ENCODE measurements at places on chromosomes 3 and 15.
A peak's percentile ranks its signal among the peaks of the same experiment; 100 is the strongest.

- no peak for DNase-seq
Observed at GRCh38 chr3:130529486-130530215, 12.7 kb downstream of the COL6A6 start.

- no peak for DNase-seq
Observed at GRCh38 chr3:123909785-123910184, 25.7 kb upstream of the MYLK start.

- DNase-seq = no peak
Observed at GRCh38 chr15:96320107-96320506, 10.4 kb upstream of the NR2F2 start.

DNA sequence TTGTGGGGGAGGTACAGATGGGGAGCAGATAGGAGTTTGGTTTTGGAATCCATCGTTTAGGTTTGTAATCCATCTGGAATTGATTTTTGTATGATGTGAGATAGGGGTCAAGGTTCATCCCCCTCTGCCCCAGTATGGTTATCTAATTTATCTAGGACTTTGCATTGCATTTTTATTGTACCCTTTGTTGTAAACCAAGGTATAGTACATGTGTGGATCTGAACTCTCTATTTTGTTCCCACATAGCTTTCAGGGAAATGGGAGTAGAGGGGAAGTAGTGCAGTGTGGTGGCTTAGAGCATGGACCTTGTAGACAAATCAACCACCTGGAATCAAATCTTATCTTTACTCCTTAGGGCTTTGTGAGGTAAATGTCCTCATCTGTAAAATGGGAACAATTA, 65.7 kb downstream of the RAD54L2 start:
- DNase-seq = no peak

DNA sequence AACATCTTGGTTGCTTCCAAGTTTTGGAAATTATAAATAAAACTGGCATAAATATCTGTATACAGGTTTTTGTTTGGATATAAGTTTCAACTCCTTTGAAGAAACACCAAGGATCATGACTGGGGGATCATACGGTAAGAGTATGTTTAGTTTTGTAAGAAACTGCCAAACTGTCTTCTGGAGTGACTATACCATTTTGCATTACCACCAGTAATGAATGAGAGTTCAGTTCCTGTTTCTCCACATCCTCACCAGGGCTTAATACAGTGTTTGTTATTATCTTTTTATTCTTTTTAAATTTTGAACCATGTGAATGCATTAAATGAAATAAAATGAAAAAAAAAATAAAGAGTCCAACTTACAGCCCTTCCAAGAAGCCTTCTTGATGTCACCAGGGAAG, 3.7 kb upstream of the ANKUB1 start:
- DNase-seq = no peak

DNA sequence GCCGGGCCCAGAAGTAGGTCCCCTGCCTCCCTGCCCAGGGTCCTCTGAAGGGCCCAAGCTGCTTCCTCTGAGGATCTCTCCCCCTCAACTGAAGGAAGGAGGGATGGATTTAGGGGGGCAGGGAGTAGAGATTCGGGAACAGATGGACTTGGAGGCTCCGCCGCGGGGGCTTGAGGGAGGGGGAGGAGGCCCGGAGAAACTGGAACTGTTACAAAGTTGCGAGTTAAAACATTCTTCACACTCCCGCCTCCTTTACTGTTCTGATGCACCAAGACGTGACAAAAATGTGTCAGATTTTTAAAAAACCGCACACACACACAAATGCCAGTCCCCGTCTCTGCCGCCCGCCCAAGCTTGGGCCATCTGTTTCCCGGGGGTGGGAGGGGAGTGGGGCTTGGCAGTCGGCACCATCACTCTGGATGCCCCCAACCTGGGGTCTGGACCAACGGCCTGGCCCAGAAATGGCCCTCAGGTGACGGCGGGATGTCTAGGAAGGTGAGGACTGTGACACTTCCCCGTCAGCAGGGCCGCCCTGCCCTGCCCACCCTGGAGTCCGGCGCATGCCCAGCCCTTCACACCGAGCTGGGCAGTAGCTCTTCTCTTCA, 25.0 kb upstream of the LINGO1 start:
- peak; percentile 33 for DNase-seq

GRCh38 chr3:189166321-189166720, 5.5 kb upstream of the TPRG1 start:
- no peak for DNase-seq

GRCh38 chr3:48765376-48765775, 48.4 kb upstream of the IP6K2 start:
- no peak for DNase-seq

- no peak for DNase-seq
Observed at GRCh38 chr3:186319945-186320344, 42.1 kb downstream of the DGKG start.

GRCh38 chr15:55106155-55106554, 90.6 kb downstream of the RSL24D1 start:
- no peak for DNase-seq

- DNase-seq = no peak
Observed at GRCh38 chr3:243356-243725, 46.8 kb downstream of the CHL1 start.

- no peak for DNase-seq
Observed at GRCh38 chr15:72764656-72765055, 18.9 kb downstream of the ADPGK start.

DNA sequence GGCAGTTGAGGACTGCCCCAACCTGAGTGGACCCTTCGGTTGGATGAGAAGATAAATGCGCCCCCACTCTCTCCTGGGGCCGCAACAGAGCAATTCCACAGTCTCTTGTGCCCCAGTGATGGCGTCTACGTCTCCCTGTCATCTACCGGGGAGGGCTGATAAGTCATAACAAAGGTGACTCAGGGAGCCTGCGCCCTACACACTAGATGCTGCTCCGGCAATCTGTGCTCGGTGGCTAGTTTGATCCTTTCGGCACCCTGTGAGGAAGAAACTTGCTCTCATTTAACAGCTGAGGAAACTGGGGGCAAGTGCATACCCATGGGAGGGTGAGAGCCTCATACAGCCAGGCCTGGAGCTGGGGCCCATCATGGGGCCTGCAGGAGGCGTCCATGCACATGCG, 14.1 kb upstream of the SEMA3F start:
- no peak for DNase-seq

DNA sequence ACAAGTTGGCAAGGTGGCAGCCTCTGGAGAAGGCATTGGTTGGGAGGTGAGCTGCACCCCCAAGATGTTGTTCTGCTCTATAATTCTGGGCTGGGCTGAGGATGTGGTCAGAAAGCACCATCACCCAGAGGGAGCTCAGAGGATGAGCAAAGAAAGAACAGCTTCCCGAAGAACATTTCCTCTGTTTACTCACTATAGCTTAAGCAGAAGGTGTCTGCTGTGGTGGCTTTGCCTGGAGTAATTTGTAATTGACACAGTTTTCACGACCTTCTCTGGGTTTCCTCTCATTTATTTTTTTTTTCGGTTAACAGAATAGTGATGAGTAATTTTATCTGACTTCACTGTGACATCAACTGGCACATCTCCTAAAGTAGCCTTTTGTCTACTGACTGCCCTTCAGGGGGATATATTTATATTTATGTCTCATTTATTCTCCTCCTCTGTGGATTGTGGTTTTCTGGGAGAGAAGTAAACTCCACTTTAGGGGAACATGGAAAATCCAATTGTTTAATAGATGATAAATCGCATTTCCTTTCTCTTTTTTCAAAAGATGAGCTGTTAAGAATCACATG, 49.5 kb upstream of the ABHD17C start:
- no peak for DNase-seq

- no peak for DNase-seq
Observed at GRCh38 chr3:23172059-23172458, 31.1 kb upstream of the UBE2E2 start.

DNA sequence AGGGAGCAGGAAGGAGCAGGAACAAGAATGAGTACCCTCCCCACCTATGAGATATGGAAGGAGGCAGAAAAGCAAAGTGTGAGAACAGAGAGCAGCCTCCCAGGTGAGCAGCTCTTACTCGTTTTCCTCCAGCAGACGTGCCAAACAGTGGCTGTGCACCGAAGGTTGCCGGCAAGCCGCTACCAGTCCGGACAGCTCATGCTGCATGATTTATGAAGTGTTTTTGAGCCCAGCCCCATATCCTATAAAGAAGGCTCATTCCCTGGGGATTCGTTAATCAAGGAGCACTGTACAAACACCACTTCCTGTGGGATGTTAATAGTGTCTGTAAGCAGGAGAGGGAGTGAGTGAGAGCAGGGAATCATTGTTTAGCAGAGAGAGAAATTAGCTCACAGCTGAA, 118.3 kb upstream of the FOXB1 start:
- peak; percentile 51 for DNase-seq

GRCh38 chr3:66047311-66048050, 8.8 kb upstream of the MAGI1 start:
- peak; percentile 100 for DNase-seq
